ENCODE measurements at places on chromosomes 11 and 22.

- DNase-seq: no peak
These were observed 44.9 kb downstream of the LRRC32 start for GRCh38 chr11:76625472-76626186.

- no peak for DNase-seq
These were observed 39.4 kb downstream of the ST14 start for GRCh38 chr11:130198964-130199363.

- no peak for DNase-seq
These were observed 139.2 kb downstream of the WNT11 start for GRCh38 chr11:76067099-76067498.

DNA sequence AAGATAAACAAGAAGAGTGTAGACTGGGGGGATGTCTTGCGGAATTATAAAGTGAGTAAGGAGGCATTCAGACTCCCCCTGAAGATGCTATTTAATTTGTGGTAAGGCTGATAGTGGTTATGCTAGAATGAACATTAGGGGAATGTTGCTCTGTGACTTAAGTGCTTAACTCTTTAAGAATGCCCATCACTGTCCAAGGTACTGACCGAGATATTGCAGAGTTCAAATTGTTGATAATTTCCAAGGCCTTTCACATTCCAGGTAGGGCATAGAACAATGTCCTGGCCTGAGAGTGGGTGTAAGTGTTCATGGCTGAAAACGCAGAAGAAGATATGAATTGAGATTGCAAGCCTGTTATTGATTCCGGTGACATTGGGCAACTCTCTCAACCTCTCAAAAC lies 90.3 kb upstream of the SEZ6L start:
- no peak for DNase-seq

DNA sequence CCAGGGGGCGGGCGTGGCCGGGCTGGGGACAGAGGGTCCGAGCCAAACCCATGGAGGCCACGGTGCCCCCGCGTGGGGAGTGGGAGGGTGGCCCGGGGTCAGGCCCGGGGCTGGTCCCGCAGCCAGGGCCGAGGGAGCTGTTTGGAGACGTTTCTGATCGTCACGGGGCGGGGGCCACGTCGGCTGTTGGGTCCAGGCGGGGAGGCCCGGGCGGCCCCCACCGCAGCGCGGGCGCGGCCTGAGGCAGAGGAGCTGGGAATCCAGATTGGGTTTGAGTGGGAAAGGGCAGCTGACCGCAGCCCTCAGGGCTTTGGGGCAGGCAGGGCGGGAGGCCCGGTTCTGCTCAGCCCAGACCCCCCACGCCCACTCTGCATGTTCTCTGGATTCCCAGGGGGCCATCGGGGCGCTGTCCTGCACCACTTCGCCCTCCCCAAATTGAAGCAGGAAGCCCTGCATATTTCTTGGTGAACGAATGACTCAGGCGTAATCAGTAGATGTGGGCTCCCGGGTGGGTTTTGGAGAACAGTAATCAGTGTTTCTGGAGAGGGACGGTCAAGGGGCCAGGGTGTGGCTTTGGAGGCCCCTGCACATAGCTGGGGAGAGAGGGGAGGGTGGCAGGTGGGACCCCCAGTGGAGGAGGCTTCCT lies 583 bp downstream of the MRPL23 start:
- DNase-seq: no peak

DNA sequence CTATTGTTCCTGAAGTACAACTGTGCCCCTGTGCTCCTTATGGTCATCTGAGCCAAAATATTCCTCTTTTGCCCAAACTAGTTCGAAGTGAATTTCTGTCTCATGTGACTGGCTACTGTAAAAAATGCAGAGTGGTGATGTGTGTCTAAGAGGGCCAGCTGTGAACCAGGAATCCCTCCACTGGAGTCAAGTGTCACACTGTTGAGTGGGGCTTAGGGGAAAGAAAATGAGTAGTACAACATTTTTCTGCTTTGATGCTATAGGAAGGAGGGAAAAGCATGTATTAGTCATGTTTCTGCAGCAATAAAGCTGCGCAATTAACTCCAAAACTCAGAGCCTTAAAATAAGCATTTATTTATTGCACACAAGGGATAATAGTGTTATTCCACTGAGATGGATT lies 39.8 kb upstream of the HMGXB4 start:
- no peak for DNase-seq

DNA sequence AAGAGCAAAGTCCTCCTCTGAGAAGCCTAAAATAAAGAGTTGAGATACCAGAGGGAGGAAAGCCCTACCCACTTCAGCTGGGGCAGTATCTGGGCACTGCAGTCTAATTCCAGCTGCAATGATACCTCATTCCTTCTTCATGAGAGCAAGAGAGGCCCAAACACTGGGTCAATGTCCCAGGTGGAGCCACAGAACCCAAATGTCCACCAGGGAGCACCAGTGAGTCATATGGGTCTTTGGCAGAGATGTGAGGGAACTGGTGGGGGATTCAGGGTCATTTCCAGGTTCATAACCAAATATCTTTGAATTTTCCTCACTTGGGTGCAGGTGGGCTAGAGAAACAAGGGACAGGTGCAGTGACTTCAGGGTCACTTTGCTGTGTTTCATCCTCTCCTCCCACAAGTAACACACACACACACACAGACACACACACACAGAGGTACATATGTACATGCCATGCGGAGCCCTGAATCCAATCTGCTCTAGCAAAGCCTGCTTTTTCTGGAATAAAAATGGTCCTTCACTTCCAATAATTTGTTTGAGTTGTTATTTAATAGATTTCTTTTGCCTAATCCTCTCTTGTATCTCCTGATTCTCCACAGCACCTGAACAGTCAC lies 585.4 kb downstream of the SOX6 start:
- peak; percentile 47 for DNase-seq

DNA sequence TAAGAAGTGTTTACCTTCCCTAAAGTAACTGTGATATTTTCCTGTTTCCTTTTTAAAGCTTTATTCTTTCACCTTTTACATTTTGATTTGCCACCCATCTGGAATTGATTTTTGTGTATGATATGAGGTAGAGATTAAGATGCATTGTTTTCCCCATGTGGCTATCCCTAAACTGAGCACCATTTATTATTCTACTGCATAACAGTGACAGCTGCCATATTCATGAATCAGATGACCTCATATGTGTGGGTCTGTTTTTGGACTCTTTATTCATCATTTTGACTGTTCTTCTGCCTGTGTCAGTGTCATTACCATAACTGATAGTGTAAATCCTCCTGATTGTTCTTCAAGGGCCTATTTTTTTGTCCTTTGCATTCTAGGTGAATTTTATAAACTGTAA lies 50.8 kb downstream of the HIPK3 start:
- no peak for DNase-seq

- DNase-seq: no peak
These were observed 41.9 kb downstream of the LRP5 start for GRCh38 chr11:68354148-68354872.

DNA sequence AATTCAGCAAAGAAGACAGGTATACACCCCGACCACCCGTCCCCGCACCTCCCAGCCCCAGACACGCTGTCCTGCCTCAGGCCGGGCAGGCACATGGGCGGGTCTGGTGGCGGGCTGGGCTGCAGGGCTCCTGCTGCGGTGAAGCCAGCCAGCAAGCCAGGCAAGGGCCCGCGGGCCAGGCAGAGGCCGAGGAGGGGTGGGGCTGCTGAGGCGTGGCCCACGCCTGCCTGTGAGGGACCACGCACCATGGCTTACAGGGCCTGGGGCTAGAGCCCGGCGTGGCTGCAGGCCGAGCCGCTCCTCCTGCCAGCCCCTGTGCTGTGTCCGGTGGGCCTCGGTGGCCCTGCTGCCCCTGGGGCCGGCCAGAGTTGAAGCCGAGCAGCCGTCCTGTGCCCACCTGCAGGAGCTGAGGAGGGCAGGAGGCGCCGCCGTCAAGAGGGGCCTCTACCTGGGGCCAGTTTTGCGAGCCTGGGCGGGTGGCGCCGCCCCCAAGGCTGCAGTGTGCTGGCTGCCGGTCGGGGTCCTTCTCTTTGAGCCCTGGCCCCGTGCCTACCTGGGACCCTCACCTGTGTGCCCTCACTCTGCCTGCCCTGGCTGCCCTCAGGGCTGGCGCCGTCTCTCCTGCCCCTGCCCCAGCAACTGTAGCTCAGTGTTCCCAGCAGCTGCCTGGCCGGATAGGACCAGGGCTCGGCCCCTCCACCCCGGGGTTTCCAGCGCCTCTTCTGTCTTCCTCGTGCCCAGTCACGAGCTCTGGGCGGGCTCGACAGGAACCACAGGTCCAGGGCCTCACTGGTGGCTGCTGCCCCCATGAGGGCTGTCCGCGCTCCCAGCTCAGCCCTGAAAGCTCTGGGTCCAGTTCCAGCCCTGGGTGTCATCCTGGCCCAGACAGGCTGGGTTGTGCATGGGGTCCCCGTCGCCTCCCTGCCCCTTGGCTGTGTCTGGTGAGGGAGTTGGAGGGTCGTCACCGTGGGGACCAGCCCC lies 38.4 kb downstream of the MOB2 start:
- no peak for DNase-seq

DNA sequence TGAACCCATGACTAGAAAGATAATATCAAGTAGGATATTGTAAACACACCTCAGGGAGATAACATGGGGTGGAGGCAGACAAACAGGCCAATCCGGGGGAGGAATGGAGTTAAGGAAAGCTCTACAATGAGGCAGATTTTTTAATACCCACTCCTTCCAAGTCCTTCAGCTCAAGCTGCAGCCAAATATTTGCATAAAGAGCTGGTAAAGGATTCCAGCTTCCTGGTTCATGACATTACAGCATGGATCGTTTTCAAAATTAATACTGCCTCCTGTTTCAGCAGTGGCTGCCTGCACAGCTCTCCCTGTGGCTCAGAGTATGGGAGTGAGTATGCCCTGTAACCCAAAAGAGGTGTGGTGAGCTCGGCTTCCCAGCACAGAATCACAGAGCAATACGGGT lies 5.1 kb downstream of the POU2AF3 start:
- no peak for DNase-seq

- DNase-seq: no peak
These were observed 198.3 kb downstream of the NAV2 start for GRCh38 chr11:19910931-19911330.

DNA sequence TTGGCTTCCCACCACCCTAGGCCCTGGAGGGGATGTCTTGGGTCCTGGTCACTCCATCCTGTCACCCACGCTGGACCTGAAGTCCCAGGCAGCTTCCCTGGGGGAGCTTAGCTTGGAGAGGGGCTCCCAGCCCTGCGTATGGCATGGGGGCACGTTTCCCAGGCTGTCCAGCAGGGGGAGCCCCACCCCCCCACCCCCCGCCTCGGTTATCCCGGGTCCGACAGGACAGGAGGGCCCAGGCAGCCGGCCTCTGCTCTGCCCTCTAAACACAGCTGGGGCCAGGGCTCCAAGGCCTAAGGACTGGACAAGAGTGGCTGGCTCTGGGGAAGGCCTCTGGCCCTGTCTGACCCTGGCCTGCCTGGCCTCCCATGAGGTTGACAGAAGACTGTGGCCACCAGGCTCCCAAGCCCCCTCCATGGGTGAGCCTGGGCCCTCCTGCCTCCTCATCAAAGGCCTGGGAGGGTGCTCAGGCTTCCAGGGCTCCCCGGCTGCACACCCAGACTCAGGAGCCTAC lies 104.8 kb downstream of the NECTIN1 start:
- DNase-seq: peak; percentile 53

DNA sequence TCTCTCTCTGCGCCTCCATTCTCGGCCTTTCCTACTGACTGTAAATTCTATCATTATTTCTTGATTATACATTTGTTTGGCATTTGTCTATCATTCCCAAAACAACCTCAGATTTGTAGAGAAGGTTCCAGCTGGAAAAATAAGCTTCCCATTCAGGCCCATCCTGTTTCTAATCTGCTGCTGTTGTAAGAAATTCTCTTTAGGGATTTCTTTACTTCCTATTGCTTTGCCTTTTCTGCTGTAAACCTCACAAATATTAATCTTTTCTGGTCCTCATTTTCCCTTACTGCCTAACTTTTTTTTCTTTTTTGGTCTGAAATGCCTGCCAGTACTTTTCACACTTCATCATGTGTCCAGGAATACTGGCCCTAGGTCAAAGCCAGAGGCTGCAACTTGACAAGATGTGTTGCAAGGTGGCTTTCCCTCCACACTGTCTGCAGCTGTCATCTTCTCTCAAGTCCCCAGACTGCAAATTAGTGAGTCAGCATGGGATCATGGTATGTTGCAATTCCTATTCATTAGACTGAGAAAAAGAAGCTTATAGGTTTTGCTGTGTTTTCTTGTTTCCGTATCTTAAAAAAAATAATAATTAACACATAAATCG lies 858.7 kb upstream of the CHORDC1 start:
- DNase-seq: no peak

DNA sequence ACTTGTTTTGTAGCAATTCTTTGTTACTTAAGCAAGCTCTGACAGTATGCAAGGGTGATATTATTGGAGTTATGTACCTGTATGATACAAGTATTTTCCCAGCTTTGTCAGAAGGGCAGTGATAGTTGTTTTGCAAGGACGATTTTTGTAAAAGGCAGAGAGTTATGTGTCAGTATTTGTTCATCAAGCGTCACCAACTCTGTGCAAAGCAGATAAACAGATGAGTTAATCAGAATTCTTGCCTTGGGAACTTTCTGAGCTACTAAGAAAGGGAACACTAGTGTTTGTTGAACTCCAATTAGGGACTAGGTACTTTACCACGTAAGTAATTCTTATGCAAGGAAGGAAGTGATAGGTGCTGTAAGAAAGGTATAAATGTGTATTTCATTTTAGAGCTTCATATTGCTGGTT lies 1.4 kb downstream of the USP47 start:
- DNase-seq: peak; percentile 47

GRCh38 chr11:57568330-57568766 lies 876 bp upstream of the UBE2L6 start:
- peak; percentile 88 for DNase-seq

- no peak for DNase-seq
These were observed 4.4 kb upstream of the LINC01488 start for GRCh38 chr11:69477086-69477485.

DNA sequence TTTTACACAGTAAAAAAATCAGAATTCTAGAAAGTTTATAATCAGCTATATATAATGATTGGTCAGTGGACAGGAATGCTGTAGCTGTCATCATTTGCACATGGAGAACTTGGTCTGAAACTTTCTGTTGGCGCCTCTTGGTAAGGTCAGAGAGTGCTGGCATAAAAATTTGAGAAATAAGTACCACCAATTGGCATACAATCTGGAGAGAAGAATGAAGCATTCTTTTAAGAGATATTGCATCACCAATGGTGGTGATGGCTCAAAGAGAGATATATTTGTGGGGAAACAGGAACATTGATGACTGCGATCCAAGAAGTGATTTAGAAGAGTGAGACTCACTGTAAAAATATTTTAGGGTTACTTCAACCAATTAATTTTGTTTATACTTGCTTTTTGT lies 19.8 kb upstream of the OOSP1 start:
- no peak for DNase-seq

DNA sequence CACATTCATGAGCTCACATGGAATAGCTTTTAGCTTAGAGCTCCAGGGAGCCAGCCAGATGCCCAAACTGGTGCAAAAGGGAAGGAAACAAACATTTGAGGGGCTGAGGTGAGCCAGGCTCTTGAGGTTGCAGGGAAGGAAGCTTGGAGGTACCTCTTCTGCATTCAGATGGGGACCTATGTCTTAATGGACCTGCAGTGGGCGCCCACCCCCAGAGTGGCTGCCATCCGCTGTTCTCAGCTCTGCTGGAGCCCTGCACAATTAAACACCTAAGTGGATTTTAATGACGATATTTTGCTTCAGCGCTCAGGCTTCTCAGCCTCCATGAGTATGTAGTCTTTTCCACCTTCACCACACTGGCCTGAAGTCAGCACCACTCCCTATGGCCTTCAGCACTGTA lies 100.8 kb downstream of the LDLRAD3 start:
- no peak for DNase-seq
